ENCODE measurements at places on chromosomes 7 and 10. TPM values are rescaled to one million over a fixed set of nuclear protein-coding genes. Genes with fewer than 3 reads are reported as not detected.

The PTF1A gene
- total RNA-seq: not detected

The DNAJB9 gene
- total RNA-seq: 21.1 TPM

The NPTX2 gene
- not detected for total RNA-seq

DNA sequence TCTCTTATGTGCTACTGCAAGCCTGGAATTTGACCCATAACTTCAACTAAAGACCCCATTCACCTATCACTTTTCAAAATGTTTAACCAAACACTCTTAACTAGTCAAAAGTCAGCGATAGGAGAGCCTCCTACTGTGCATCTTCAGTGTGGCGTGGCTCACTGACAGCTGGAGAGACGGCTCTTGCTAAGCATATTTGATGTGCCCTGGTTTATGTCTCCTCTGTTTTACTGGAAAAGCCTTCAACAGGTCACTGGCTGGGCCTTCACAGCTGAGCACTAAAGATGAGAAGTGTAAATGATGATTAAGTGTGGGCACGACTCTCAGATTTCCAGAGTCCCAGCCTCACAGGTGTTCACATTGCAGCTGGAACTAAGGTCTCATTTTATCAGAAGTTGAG is 472.1 kb downstream of the SEMA3D start:
- no peak for DNase-seq

DNA sequence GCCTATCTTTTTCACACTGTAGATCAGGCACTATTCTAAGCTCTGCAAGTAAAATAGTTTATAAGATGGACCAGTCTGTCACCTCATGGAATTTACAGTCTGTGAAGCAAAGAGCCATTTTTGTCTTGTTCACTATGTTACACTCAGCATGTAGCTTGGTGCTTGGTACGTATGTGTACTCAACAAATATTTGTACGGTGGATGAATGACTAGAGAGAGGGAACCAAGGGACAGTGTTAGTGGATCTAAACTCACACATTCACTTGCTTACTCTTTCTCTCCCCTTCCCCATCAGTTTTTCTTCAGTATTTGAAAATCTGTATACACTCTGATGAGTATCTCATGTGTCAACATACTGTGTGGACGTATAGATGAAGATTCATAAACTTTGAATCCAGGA is 45.9 kb downstream of the PTF1A start:
- DNase-seq: no peak

DNA sequence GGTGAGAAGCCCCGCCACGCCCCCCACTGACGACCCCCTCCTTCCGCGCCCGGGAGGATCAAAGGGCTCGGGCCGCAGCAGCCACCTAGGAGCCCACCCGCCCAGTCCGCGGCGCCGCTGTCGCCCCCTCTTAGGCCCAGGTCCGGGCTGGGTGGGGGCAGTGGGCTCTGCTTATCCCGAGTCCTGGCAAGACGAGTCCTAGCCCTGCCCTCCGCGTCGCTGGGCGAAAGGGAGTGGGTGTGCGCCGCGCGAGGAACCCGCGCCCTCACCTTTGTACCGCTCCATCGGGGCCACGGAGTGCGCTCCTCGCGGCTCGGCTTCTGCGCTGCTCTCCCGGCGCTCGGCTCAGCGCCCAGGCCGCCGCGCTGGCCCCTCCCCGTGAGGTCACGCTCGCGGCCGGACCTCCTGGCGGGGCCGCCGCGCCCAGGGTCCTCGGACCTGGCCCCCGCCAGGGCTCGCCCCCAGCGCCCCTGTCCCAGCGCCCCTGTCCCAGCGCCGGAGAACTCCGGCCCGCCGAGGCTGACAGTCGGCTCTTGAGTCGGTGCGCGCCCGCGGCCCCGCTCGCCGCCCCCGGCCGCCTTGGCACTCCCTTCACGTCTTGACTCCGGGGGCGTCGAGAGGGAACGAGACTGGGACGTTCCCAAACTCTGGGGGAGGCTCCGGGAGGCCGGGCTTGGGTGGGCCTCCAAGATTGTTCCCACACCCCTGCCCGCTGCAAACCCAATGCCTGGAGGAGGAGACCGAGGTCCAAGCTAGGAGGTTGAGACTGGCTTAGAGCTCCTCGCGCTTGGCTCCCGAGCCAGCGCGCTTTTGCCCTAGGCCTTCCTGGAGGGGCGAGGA is at the start of gene AFAP1L2:
Gene AFAP1L2, minus strand, starts transcription at position 332 of the 840 bp plus-strand sequence. Its CDS starts 47 bp downstream, at position 285.
- DNase-seq: no peak

DNA sequence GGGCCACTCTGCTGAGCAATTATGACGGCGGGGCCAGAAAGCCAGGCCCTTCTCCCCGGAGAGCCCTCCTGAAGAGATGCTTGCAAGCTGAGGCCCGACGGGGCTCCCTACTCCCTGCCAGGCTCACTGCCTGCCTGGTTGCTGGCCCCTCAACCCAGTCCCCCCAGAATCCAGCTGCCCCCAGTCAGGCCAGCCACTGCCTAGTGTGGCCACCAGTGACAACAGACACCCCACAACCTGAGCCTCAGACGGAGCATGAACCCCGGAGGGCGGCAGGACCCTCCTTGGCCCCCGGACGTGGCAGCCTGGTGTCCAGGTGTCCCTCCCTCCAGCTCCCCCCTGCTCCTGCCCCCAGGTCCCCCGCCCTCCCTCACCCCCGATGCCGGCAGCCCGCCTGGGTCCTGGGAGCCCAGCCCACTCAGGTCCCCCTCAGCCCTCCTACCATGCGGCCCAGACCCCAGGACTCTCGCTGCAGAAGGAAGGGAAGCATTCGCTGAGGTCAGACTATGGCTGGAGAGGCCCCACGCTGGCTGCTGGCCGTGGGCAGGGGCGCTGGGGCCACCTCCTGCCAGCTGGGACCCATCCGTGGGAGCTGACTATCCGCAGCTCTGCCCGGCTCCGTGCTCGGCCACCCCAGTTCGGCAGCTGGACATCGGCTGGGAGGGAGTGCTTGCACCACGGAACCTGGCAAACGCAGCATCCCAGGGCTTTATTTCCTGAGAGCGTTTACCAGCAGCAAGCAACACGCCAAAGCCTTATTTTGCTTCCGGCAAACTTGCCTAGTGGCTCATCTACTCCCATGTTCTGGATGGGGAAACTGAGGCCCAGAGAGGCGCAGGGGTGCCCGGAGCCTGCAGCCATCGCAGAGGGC is 89.8 kb downstream of the UNCX start:
- no peak for DNase-seq

GRCh38 chr7:77386165-77386822 is 29.9 kb downstream of the GSAP start:
- no peak for DNase-seq

DNA sequence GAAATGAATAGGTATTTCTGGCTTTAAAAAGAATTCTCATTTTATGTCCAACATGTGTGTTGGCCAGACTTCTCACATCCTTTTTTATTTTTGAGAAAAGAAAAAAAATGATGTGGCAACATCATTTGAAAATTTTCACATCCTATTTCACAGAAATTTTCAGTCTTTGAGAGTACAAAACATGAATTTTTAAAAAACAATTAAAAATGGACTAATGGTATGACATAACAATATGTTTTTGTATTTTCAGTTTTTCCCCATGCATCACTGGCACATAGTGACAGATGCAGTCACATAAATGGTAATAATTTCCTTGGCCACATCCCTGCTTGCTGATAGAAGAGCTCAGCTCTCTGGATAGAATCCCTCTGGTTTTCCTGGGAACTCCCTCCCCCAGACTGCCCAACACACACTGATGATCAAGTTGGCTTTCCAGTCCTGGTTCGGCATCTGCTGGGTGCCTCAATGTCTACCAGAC is 188.5 kb upstream of the AGR3 start:
- no peak for DNase-seq

DNA sequence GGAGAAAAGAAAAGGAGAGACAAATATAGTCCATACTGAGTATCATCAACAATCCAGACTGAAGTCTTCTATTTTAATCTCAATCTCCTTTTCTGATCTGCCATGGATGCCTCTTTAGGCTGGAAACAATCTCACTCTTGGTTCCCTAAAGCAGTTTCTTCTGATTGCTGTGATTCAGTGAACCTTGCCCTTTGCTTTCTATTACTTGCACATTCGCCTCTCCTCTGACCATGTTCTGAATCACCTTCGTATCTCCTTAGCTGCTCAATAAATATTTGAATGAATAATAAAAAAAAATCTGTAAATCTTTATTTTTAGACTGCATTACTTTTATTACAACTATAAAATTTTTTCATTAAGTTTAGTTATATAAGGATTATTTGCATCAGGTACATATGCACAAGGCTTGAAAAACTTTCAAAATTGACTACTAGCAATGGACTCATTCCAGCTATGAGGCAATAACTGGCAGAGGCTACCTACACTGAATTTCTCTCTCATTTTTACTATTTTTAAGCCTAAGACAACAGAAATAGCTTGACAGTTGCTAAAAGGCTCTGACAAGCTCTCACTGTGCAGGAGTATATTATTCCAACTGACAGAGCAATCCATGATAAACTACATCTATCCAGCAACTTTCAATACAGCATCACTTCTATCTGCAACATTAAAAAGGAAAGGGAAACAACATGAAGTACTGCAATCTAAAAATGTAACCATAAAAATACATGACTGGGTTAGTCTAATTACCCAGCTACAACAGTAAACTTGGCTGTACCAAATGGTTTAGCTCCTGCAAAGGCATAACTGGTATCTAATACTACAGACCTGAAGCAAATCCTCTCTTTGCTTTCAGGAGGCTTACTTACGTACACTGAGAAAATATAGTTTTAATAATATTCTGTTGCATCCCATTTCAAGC is 25.6 kb downstream of the TM9SF3 start:
- no peak for DNase-seq

Data from B cell (primary cell).